ENCODE measurements at places on chromosomes 6 and 20.
A peak's percentile ranks its signal among the peaks of the same experiment; 100 is the strongest.

DNA sequence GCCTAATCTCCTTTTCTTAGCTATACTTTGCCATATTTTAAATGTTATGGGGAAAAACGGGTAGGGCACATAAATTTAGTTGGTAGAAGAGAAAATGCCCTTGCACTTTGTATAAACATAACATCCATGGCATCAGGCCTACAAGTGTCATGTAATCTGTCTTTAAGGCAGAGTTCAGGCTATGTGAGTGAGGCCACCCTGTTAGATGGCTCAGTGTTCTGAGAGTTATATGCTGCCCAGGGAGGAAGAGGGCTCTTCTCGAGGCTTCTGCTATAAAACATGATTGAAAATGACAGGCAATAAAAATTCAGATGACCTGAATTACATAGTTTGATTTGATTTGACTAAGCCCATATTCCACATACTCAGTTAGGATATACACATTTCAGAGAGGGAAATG lies 553.6 kb upstream of the MAP3K7 start:
- DNase-seq: no peak

DNA sequence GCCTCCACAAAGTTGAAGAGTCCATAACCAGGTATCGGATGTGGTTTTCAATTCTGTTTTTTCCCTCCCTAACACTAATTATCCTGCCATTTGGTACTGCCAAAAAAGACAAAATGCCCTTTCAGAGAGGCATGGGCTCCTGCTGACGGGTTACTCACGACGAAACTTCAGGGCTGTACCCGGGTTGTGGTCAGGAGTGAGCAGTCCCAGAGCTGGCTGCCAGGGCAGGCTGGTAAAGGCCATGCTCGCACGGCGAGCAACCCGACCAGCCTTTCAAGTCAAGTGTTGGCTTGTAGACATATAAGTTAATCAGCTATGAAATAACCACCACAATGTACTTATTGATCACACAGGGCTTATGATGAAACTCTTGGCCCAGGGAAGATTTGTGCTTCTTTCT lies 152.5 kb downstream of the FOXC1 start:
- no peak for DNase-seq

GRCh38 chr6:152552616-152553209 lies 84.4 kb downstream of the SYNE1 start:
- peak; percentile 72 for DNase-seq

GRCh38 chr6:137870744-137871247 lies 3.7 kb downstream of the TNFAIP3 start:
- DNase-seq: no peak

DNA sequence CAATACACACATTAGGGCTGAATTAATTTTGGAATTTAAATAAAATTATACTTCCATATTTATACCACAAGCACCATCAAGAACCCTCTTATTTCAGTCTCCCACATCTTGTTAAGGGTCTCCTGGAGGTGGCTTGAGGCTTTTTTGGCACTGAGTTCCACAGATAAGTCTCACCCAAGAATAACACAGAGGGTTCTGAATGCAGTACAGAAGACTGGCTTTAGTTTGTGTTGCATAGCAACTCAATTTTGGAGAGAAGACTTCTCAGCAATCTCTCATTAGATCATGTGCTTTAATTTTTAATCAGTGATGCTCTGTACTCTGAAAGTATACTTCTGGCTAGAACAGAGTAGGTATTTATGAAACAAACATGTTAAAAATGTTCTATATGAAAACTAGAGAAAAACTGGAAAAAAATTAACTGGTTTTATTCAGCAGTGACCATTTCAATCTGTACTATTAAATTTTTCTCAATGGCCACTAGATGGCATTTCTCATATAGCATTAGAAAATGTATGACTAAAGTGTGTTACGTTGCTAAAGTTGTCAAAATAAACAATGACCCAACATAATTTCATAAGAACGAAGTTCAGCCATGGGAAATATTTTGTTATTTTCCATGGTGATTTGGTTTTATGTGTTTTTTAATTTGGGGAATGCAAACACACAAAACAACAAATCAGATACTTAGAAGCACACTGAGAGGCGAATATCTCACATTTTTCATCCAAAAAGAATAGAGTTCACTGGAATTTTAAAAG lies 32.7 kb upstream of the MAP7 start:
- DNase-seq: no peak

GRCh38 chr6:108798670-108799353 lies 49.4 kb upstream of the ARMC2 start:
- peak; percentile 64 for DNase-seq

DNA sequence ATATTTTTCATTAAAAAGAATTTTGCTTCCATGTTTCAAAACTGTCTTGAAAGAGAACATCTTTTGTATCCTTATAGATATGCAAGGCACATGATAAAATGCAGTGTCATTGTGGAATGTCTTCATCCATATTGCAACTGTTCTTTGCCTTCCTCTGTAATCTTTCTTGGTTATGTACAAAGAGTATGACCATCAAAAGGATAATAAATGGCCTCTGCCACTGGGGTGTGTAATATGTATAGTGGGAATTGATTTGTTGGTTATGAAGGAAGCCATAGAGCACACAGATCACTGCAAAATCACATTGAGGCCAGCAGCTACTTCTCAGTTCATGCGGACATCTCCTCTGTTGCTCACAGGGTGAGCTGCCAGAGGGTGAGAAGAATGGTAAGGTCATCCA lies 703.5 kb downstream of the TFAP2A start:
- DNase-seq: no peak

- no peak for DNase-seq
Measured at GRCh38 chr20:62773845-62774714, 22.2 kb upstream of the MRGBP start.

All from endothelial cell (in vitro differentiated cells).